Chondrocyte (in vitro differentiated cells): ENCODE measurements at places on chromosomes 3 and 15.
A peak's percentile ranks its signal among the peaks of the same experiment; 100 is the strongest.

GRCh38 chr3:13886593-13887129 lies 6.8 kb upstream of the WNT7A start:
- no peak overlapping the region for H3K27ac ChIP-seq
- H3K36me3 ChIP-seq, result peaks cover 2% of the 10 kb centered on the region
- DNase-seq, result peak; percentile 21
- peaks cover 56% of the 10 kb centered on the region for H3K27me3 ChIP-seq
- H3K4me1 ChIP-seq, result no peaks in the 10 kb centered on the region

GRCh38 chr3:159586571-159587202 lies 401.9 kb upstream of the IL12A start:
- H3K36me3 ChIP-seq, result no peaks in the 10 kb centered on the region
- no peak for DNase-seq
- H3K27ac ChIP-seq, result no peak overlapping the region
- H3K4me3 ChIP-seq, result no peak overlapping the region
- H3K4me1 ChIP-seq, result peaks cover 7% of the 10 kb centered on the region

DNA sequence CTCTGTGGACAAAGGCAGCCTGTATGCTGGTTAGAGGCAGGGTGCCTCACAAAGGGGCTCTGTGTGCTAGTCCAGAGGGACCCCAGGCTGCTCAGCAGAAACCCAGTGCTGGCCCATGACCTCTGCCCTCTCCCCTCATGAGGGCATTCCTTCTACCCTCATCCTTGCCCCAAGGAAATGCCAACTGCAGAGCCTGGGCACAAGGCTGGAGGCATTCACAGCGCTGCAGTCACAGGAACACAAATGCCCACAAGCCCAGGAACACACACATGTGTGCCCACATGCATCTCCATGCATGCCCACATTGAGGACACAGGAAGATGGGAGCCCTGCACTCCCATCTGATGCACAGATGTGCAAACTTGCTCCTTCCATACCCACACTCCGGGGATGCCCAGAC lies 3.8 kb downstream of the INKA1 start:
- no peak overlapping the region for H3K4me3 ChIP-seq
- H3K27me3 ChIP-seq, result peaks cover 2% of the 10 kb centered on the region
- DNase-seq, result no peak
- peaks cover 3% of the 10 kb centered on the region for H3K36me3 ChIP-seq
- H3K4me1 ChIP-seq, result peaks cover 49% of the 10 kb centered on the region

DNA sequence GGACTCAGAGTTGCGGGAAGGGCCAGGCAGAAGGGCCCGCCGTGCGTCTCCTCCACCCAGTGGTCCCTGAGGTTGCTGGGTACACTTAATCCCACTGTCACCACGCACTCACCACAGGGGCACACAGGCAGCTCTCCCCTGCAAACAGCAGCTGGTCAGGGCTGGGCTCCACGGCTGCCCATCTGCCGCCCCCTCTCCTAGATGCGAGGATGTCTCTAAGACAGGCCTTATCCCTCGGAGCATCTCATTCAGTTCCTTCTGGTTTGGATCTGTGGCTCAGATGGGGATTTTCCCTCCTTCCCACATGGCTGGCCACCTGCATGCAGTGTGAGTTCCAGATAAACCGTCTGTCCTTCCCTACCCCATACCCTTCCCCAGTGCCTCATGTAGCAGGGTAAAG lies 26.3 kb downstream of the MRPS11 start:
- no peaks in the 10 kb centered on the region for H3K27me3 ChIP-seq
- H3K4me1 ChIP-seq, result no peaks in the 10 kb centered on the region
- no peak overlapping the region for H3K4me3 ChIP-seq
- no peaks in the 10 kb centered on the region for H3K36me3 ChIP-seq
- DNase-seq, result no peak

DNA sequence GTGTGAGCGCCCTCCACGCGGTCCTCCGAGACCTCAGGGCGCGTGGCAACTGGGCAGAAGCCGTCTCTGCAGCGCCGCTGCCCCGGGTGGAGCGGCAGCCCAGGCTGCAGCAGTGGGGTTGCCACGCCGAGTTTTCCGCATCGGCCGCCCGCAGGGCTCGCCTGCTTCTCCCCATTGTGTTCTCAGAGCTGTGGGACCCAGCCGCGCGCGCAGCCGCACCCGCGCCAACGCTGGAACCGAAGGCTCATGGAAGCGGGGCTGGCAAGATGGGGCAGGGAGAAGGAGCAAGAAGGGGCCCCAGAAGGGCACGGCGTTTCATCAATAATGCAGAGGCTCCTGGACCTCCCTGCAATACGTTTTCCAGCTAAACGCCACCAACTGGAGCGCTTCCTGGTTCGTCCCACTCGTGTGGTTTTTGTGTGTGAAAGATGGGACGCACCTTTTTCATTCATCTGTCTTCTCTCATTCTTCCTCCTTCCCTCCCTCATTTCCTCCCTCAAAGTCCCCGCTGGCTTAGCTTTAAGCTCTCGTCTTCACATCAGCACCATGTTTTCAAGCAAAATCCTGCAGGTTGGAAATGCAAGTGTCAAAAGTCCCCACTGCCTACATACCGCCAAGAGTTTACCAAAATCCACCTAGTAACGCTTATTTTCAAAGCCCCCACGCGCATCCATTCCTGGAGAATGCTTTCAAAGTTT lies 1.2 kb downstream of the ROBO1 start:
- no peak for DNase-seq
- peaks cover 18% of the 10 kb centered on the region for H3K27me3 ChIP-seq
- H3K27ac ChIP-seq, result no peak overlapping the region
- no peaks in the 10 kb centered on the region for H3K36me3 ChIP-seq

DNA sequence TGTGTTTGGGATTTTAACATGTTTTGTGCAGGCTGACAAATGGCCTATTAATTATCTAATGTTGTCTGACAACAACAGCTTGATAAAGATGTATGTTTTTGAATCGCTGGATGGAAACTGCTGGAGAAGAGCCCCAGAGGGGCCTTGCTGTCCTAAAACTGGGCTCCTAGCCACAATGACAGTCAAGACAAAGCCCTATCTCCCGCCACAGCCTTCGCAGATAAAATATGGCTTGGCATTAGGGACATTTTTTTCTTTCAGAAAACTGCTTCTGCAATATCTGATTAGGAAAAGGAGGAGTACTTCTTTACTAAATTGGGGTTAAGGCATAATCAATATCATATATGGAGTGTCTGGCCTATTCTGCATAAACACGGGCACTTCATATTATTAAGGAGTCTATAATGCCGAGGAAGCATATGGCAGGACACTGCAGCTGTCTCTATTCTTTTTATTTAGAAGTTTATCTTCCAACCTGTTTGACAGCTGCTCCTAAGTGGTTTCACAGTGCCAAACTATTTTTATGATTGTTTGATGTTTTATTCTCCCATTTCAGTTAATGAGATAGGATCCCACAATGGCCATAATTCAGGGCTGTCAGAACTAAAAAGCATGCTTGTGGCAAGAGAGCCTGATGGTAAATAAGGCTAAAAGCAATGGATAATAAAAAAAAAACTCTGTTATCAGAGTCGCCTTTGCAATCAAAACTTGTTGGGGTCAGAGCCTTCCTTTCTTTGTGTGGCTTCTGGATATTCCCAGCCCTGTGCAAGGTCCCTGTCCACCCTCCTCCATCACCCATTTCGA lies 210.1 kb downstream of the MECOM start:
- H3K27ac ChIP-seq, result no peak overlapping the region
- no peaks in the 10 kb centered on the region for H3K27me3 ChIP-seq

DNA sequence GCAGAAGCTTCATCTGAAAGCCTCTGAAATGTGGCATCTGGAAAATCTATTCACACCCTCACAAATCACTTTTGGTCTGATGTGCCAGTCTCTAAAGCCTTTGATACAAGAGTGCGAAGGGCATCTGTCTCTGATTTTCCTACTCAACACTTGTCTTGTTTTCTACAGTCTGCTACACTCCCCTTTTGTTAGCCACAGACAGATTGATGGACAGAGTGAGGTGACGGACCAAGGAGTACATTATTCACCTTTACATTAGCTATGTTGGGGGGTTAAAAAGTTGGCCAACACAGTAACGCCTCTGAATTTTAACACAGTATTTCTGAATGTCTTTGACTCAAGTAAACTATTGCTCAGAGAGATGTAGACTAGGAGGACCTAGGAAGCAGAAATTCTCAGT lies 63.1 kb downstream of the TNIK start:
- no peaks in the 10 kb centered on the region for H3K27me3 ChIP-seq
- no peak overlapping the region for H3K27ac ChIP-seq
- no peaks in the 10 kb centered on the region for H3K36me3 ChIP-seq
- H3K4me3 ChIP-seq, result no peak overlapping the region
- DNase-seq, result no peak
- H3K4me1 ChIP-seq, result peaks cover 62% of the 10 kb centered on the region

- DNase-seq, result no peak
- no peaks in the 10 kb centered on the region for H3K27me3 ChIP-seq
- no peak overlapping the region for H3K4me3 ChIP-seq
- no peaks in the 10 kb centered on the region for H3K36me3 ChIP-seq
Measured at GRCh38 chr15:66772604-66773128, 70.6 kb downstream of the SMAD6 start.

- no peak overlapping the region for H3K27ac ChIP-seq
- H3K27me3 ChIP-seq, result peaks cover 44% of the 10 kb centered on the region
- peak; percentile 60 for DNase-seq
Measured at GRCh38 chr15:70254311-70254869, 156.7 kb upstream of the TLE3 start.

DNA sequence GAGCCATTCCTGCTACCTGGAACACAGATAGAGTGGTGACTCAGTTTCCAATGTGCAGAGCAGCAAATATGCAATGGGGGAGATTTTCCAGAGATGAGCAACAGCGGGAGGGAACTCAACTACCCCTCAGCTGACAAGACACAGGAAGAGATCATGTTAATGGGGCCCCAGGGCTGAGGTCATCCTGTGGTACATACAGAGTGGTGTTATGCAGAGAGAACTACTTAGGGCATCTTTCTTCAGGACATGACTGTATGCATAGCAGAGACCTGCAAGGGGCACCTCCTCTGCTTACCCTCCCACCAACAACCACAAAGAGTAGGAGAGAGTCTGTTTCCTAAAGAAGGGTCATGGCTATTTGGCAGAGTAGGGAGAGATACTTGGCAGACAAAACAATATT lies 6.8 kb upstream of the TBC1D5 start:
- H3K36me3 ChIP-seq, result no peaks in the 10 kb centered on the region
- no peaks in the 10 kb centered on the region for H3K4me1 ChIP-seq
- no peaks in the 10 kb centered on the region for H3K27me3 ChIP-seq
- H3K27ac ChIP-seq, result no peak overlapping the region
- H3K4me3 ChIP-seq, result no peak overlapping the region
- no peak for DNase-seq

DNA sequence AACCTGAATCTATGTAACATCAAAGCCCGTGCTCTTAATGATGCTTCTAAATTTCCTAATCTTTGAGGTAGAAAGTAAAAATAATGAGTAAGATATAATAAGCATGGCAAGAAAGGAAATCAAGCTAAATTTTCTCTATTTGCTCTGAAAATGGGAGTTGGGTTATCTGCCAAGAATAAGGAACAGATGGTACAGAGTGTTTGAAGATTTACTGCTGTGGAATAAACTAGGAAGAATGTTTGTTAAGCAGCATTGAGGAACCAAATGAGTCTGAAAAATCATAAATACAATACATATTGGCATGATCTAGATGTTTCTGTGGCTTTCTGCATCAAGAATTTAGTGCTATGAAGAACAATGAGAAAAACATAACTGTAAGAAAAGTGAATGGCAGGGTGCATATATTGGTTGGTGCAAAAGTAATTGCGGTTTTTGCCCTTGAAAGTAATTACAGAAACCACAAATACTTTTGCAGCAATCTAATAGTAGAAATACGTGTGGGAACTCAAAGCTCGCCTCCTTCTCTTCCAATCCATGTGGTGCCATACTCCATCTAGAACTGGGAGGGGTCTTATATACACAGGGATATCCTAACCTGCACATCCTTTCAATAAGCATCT lies 87.6 kb downstream of the SUCNR1 start:
- H3K36me3 ChIP-seq, result peaks cover under 1% of the 10 kb centered on the region
- H3K4me3 ChIP-seq, result no peak overlapping the region
- H3K27me3 ChIP-seq, result no peaks in the 10 kb centered on the region
- no peak overlapping the region for H3K27ac ChIP-seq
- H3K4me1 ChIP-seq, result no peaks in the 10 kb centered on the region

GRCh38 chr3:158084651-158085050 lies 21.6 kb downstream of the SHOX2 start:
- no peaks in the 10 kb centered on the region for H3K4me1 ChIP-seq
- no peaks in the 10 kb centered on the region for H3K36me3 ChIP-seq
- no peak overlapping the region for H3K27ac ChIP-seq
- DNase-seq, result no peak
- peaks cover 60% of the 10 kb centered on the region for H3K27me3 ChIP-seq

DNA sequence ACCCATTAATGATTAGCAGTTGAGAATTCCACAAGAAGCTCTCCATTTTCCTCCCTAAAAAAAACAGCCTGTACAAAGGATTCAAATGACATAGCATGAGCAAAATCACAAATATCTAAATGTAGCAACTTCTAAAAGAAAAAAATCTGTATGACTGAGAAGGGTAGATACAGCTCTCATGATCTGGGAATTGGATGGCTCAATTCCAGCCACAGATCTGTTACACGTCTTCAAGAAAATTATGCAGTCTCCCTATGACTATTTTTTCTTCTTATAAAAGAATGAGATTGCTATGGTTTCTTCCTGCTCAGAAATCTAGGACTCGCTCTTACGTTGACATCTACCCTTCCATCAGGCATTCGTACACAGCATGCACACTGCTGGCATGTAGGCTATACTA lies 71.5 kb downstream of the PLCH1 start:
- H3K27me3 ChIP-seq, result peaks cover 4% of the 10 kb centered on the region
- no peak for DNase-seq
- no peak overlapping the region for H3K4me3 ChIP-seq
- no peak overlapping the region for H3K27ac ChIP-seq

DNA sequence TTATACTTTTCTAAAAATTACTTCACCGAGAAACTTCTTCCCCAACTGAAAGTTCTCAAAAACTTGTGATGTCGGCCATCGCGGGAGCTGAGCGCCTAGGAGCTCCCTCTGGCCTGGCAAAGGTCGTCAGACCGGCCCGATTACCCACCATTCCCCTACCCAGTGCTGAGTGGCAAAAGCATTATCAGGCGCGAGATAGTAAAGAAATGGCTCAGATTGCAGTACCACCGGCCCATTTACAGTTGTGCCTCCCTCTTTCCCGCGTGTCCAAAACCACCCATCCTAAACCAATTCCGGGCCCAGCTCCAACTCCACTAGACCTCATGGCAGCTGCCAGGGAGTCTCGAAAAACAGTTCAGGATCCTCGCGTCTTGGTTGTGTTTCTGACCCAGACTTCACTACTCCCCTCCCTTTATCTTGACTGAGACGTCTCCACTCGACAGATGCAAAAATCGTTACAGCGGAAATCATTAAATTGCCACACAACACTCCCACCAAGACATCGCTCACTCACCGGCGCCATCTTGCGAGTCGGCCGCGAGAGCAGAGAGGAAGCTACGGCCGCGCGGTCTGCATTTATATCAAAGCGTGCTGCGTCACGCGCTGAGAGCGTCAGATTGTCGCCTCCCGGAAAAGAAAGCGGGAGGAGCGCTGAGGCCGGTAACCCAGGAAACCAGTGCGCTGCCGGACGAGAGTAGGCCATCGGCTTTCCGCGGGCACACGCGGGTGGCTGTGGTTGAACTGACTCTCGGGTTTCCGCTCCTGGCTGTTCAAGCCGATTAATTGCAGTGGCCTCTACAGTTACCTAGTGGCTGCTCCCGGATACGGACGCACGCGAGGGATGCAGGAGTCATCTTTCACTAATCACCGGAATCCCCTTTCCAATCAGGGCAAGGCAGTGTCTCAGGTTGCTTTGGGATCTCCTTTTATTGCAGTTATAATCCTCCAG lies at the start of gene RPL22L1:
RPL22L1 (minus strand) TSS at position 551 of the 949 bp plus-strand sequence; CDS start at position 523, 28 bp downstream.
- peaks cover 24% of the 10 kb centered on the region for H3K4me1 ChIP-seq
- H3K4me3 ChIP-seq, result peak within 1 kb of the TSS; percentile 85
- peak within 1 kb of the TSS; percentile 98 for H3K27ac ChIP-seq
- peak; percentile 98 for DNase-seq
- no peaks in the 10 kb centered on the region for H3K27me3 ChIP-seq
